ENCODE measurements at places on chromosomes 6 and 20. TPM values are rescaled to one million over a fixed set of nuclear protein-coding genes. Genes with fewer than 3 reads are reported as not detected.

Gene ROS1
- total RNA-seq = not detected

Gene PTCRA
- total RNA-seq = not detected

DNA sequence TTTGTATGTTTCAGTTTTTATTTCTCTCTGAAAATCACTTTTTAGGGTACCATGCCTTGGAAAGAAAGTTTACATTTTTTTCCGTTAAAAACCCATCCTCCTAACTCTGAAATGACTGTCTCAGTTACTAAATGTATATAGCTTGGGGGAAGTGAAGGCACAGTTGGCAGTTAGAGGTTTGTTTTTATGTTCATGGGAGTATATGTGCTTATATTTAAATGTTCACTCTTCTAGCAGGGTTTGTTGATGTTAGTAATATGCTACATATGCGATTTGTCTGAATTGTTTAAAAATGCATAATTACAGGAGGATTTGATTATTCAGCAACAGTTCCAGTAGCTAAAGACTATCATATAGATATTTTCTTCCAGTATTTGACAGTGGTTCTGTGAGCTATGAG, 31.1 kb downstream of the CDKAL1 start:
- H3K4me3 ChIP-seq = no peak overlapping the region
- no peaks in the 10 kb centered on the region for H3K36me3 ChIP-seq
- DNase-seq = no peak
- no peaks in the 10 kb centered on the region for H3K27me3 ChIP-seq
- no peak overlapping the region for H3K27ac ChIP-seq

DNA sequence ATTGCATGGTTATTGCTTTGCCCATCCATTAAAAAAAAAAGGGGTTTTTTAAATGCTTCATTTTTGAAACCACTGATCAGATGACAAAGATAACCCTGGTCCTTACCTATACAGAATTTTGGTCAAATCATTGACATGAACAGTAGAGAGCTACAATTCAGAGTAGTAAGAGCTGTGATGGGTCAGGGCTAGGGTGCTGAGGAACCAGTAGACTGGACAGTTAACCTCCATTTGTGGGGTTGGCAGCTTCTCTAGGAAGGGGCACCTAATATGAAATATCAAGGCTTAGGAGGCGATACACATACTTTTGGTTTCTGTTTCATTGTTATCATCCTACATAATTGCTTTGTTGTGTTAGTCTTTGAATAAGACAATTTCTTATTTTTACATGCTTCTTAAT, 55.1 kb downstream of the ORC3 start:
- no peaks in the 10 kb centered on the region for H3K4me1 ChIP-seq
- no peaks in the 10 kb centered on the region for H3K36me3 ChIP-seq
- DNase-seq = no peak
- H3K27ac ChIP-seq = no peak overlapping the region
- peak overlapping the region; percentile 32 for H3K4me3 ChIP-seq

GRCh38 chr6:7484666-7485065, 56.8 kb upstream of the DSP start:
- no peaks in the 10 kb centered on the region for H3K4me1 ChIP-seq
- DNase-seq = no peak
- no peaks in the 10 kb centered on the region for H3K27me3 ChIP-seq
- H3K4me3 ChIP-seq = no peak overlapping the region

Gene MTFR2
- total RNA-seq = 14.2 TPM

DNA sequence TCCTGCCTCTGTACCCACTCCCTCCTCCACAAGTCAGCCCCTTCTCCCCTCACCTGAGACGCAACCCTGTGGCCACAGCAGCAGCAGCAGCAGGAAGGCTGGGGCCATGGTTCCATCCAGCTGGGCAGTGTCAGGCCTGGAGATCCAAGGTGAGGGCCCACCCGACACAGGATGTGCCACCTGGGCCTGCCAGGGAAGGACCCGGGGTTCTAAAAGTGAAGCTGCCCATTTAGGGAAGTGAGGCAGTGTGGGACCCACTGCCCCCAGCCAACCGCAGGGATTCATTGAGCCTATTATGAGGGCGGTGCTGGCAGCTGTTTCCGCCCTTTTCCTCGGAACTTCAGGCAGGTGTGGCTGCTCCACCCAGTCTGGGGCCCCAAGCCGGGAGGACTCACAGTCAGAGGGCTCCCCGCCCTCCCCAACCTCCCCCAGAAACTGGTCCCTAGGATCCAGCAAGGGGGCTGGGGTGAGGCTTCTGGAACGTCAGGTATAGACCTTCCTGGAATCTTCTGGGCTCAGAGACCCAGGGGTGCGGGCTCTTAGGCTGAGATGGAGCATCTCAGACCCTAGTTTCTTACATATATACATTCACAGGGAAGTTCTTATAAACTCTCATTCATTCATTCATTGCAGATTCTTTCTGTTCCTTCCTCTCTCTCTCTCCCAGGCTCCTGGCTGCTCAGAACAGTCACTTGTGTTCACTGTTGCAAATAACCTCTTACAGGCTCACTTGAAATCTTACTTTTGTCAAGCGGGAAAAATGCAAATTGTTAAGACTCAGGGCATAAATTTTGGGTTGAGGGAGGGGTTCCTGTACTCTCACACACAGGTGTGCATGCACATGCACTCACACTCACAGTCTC, at the start of gene TREML2:
TREML2 (minus strand) TSS at position 249 of the 863 bp plus-strand sequence; CDS start at position 108, 141 bp downstream.
- peaks cover 55% of the 10 kb centered on the region for H3K4me1 ChIP-seq
- H3K4me3 ChIP-seq = peak within 1 kb of the TSS; percentile 26
- no peaks in the 10 kb centered on the region for H3K27me3 ChIP-seq
- H3K27ac ChIP-seq = peak within 1 kb of the TSS; percentile 88

- no peaks in the 10 kb centered on the region for H3K4me1 ChIP-seq
- H3K36me3 ChIP-seq = no peaks in the 10 kb centered on the region
- DNase-seq = no peak
- no peaks in the 10 kb centered on the region for H3K27me3 ChIP-seq
- no peak overlapping the region for H3K4me3 ChIP-seq
These were observed 30.8 kb downstream of the FOXC1 start for GRCh38 chr6:1640476-1640875.

Gene MACROD2
- 0.27 TPM for total RNA-seq

GRCh38 chr6:13411484-13411883, 75.9 kb downstream of the GFOD1 start:
- H3K27me3 ChIP-seq = no peaks in the 10 kb centered on the region
- no peak for DNase-seq
- H3K4me3 ChIP-seq = no peak overlapping the region
- no peak overlapping the region for H3K27ac ChIP-seq
- H3K36me3 ChIP-seq = no peaks in the 10 kb centered on the region
- no peaks in the 10 kb centered on the region for H3K4me1 ChIP-seq

DNA sequence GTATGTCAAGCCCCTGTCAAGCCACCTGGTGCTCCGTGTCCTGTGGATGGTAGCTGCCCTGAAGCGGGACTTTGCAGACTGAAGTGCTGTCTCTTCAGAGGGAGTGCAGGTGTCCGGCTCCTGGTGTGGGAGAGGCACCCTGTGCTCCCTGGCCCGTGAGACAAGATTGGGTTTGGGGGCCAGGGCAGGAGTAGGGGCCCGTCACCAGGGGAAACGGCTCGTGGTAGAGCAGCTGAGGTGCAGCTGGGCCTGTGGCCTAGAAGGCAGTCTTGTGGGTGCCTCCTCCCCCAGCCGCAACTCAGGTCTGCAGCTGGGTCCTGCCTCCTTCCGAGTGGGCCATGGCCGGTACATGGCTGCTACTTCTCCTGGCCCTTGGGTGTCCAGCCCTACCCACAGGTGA, at the start of gene PTCRA:
PTCRA (plus strand) TSS at position 322 of the 400 bp plus-strand sequence; CDS start at position 339, 17 bp downstream.
- no peak for DNase-seq
- no peak within 1 kb of the TSS for H3K4me3 ChIP-seq
- no peaks in the 10 kb centered on the region for H3K4me1 ChIP-seq
- H3K27ac ChIP-seq = no peak within 1 kb of the TSS
- H3K36me3 ChIP-seq = no peaks in the 10 kb centered on the region

DNA sequence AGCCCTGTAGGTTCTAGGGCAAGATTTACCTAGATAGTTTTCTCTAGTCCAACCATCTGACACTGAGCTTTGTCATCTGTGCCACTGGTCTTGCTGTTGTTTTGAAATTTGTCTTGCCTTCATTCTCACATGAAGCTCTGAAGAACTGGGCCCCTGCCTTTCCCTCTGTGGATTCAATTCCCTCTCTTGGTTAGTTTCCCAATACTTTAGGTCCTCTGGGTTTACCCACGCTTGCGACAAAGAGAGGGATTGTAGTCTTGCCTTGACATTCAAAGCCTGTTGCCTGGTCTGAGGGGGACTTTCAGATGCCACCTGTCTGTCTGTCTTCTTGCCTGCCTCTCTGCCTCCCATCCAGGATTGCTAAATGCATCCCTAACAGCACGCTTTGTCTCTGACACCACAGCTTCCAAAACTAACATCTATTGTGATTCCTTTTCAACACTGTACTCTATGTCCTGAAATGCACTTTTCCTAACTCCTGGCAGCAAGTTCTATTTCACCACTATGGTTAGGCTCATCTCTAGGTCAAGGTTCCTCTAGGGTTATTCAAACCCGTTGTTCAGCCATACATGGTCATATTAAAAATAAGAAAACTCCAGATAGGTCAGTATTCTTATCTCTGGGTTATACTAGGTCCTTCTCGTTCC, 25.5 kb upstream of the MANEA start:
- DNase-seq = no peak
- H3K36me3 ChIP-seq = no peaks in the 10 kb centered on the region
- H3K27me3 ChIP-seq = no peaks in the 10 kb centered on the region
- no peaks in the 10 kb centered on the region for H3K4me1 ChIP-seq
- H3K4me3 ChIP-seq = no peak overlapping the region

GRCh38 chr6:137025786-137026730, 18.7 kb downstream of the IL20RA start:
- no peak overlapping the region for H3K27ac ChIP-seq
- no peak overlapping the region for H3K4me3 ChIP-seq
- H3K27me3 ChIP-seq = no peaks in the 10 kb centered on the region
- no peak for DNase-seq
- no peaks in the 10 kb centered on the region for H3K4me1 ChIP-seq

- H3K36me3 ChIP-seq = no peaks in the 10 kb centered on the region
- H3K27me3 ChIP-seq = no peaks in the 10 kb centered on the region
- no peak for DNase-seq
- H3K4me3 ChIP-seq = no peak overlapping the region
These were observed 62.3 kb upstream of the SNX9 start for GRCh38 chr6:157760589-157761330.

Gene LZTS3
- 23.3 TPM for total RNA-seq

DNA sequence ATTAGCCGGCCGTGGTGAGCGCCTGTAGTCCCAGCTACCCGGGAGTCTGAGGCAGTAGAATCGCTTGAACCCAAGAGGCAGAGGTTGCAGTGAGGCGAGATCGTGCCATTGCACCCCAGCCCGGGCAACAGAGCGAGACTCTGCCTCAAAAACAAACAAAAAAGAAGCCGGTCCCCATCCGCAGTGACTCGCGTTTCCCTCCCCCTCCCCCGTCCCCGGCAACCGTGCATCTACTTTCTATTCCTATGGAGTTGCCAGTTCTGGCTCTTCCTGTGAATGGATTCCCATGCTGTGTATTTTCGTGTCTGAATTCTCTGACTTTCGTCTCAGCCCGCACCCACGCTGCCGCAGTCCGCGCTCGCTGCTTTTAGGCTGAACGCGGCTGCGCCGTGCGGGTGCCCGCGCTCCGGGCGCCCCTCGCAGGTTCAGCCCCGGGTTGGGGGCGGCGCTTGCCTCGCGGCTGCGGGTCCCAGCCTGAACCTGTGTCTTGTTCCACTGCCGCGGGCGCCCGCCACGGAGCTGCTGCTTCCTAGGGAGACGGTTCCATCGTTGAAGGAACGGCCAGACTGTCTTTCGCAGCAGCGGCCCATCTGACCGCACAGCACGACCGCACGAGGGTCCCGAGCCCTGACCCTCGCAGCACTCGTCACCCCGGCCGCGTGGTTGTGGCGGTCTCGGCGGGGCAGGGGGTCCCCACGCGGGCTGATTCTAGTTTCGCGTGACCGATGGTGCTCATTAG, 1.1 kb upstream of the MRGBP start:
- DNase-seq = peak; percentile 71
- peak overlapping the region; percentile 78 for H3K4me3 ChIP-seq
- no peaks in the 10 kb centered on the region for H3K36me3 ChIP-seq
- H3K27ac ChIP-seq = peak overlapping the region; percentile 80
- peaks cover 24% of the 10 kb centered on the region for H3K4me1 ChIP-seq

Gene SLC4A11
- total RNA-seq = 1.5 TPM

- H3K36me3 ChIP-seq = no peaks in the 10 kb centered on the region
- H3K27me3 ChIP-seq = no peaks in the 10 kb centered on the region
- DNase-seq = no peak
- H3K4me1 ChIP-seq = peaks cover 41% of the 10 kb centered on the region
- H3K4me3 ChIP-seq = no peak overlapping the region
- no peak overlapping the region for H3K27ac ChIP-seq
These were observed 37.8 kb downstream of the ELOVL5 start for GRCh38 chr6:53310771-53311585.

DNA sequence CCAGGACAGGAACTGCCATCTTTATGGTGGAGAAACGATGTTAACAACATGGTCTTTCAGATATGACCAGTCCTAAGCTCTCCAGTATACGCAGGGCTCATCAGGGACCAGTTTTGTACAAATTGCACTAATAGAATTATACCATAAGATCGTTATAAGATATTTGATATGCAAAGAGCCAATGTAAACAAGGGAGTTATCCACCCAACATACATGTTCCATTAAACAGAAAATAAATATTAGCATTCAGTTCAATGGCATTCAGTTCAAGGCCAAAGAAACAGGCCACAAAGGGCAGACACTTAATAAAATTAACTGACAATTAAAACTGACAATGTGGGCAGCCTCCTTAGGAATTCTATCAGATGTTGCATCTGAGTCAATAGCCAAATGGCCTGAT, 2.6 kb downstream of the GFOD1 start:
- DNase-seq = no peak
- H3K4me3 ChIP-seq = no peak overlapping the region
- H3K4me1 ChIP-seq = peaks cover 4% of the 10 kb centered on the region
- no peaks in the 10 kb centered on the region for H3K36me3 ChIP-seq
- no peaks in the 10 kb centered on the region for H3K27me3 ChIP-seq

- no peaks in the 10 kb centered on the region for H3K27me3 ChIP-seq
- DNase-seq = no peak
- H3K4me1 ChIP-seq = no peaks in the 10 kb centered on the region
These were observed 1195.1 kb upstream of the MAP3K7 start for GRCh38 chr6:91781946-91782345.

Gene BFSP1
- not detected for total RNA-seq

Gene PNLDC1
- not detected for total RNA-seq

- no peak for DNase-seq
- H3K27ac ChIP-seq = no peak overlapping the region
- H3K4me1 ChIP-seq = no peaks in the 10 kb centered on the region
These were observed 200.9 kb downstream of the EDN1 start for GRCh38 chr6:12490904-12491571.
